ENCODE measurements at places on chromosomes 4 and X.

GRCh38 chrX:70293621-70294020 is 3.7 kb downstream of the KIF4A start:
- no peak for DNase-seq

GRCh38 chr4:22439947-22440346 is 75.9 kb downstream of the ADGRA3 start:
- no peak for DNase-seq

- no peak for DNase-seq
Measured at GRCh38 chr4:54929459-54929858, 195.9 kb downstream of the KDR start.

GRCh38 chrX:154436983-154437752 is at the start of gene GDI1:
Gene GDI1, plus strand, starts transcription at chrX:154437154. Its CDS starts 101 bp downstream, at chrX:154437255.
- DNase-seq = peak; percentile 63

DNA sequence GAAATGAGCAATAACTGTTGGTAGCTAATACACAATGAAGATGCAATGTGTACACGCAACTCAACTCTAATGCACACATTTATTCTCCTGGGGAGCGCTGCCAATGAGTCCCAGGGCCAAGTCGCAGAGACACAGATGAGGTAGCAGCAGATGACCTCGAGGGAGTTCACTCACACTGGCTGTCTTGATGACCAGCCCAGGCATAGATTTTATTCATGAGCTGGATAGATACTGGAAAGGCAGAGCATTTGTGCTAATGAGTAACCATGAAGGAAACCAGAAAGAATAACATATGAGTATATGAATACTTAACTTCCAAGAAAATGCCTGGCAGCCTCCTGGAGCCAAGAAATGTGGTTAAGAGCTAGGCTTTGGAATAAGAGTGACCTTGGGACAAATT is 42.3 kb downstream of the RASL11B start:
- no peak for DNase-seq

- peak; percentile 77 for DNase-seq
Measured at GRCh38 chrX:133495464-133496391, 80.4 kb upstream of the GPC4 start.

GRCh38 chr4:21884615-21885014 is 64.0 kb downstream of the KCNIP4 start:
- no peak for DNase-seq

GRCh38 chr4:37535872-37536271 is 150.3 kb downstream of the RELL1 start:
- DNase-seq = no peak

- DNase-seq = no peak
Measured at GRCh38 chr4:141210168-141210567, 10.5 kb upstream of the ZNF330 start.

DNA sequence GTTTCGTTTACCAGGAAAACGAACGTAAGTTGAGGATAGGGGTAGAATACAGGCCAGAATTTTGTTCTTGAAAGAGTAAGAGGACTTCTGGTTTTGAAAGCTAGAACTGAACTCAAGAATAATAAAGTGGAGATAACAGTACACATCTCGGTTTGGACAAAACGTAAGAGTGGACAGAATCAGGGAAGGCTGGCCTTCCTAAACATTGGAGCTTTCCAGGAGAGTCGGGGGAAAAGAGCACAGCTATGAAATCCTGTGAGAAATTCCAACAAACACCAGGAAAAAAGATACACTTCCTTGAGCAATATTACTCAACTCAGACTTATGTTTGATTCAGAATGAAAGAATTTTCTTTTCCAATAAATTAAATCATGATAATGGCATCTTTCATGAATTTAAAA is 1.2 kb downstream of the CTSO start:
- DNase-seq = peak; percentile 69

- DNase-seq = peak; percentile 68
Measured at GRCh38 chr4:137531168-137531985, 917 bp downstream of the PCDH18 start.

GRCh38 chrX:14673764-14674163 is 144.4 kb downstream of the GLRA2 start:
- DNase-seq = peak; percentile 87

GRCh38 chr4:105979506-105979905 is 84.2 kb downstream of the NPNT start:
- peak; percentile 40 for DNase-seq
